Bronchus fibroblast of lung (primary cell): ENCODE measurements at places on chromosomes 7 and 10. TPM values are rescaled to one million over a fixed set of nuclear protein-coding genes. Genes with fewer than 3 reads are reported as not detected.

SLC18A3 gene
- total RNA-seq: not detected in 2 replicates

SPDYE5 gene
- not detected in 2 replicates for total RNA-seq

MYO1G gene
- under 0.01 TPM in 1 of 2 replicates, not detected in the other for total RNA-seq

EPHB6 gene
- total RNA-seq: 6.6 and 7.4 TPM in 2 replicates

RET gene
- total RNA-seq: 0.17 and 0.30 TPM in 2 replicates

HECW1 gene
- 1.8 and 4.2 TPM in 2 replicates for total RNA-seq

CPA2 gene
- not detected in 2 replicates for total RNA-seq

PWWP2B gene
- 4.2 and 4.5 TPM in 2 replicates for total RNA-seq

HELLS gene
- total RNA-seq: 15.9 and 28.6 TPM in 2 replicates

PILRB gene
- total RNA-seq: 9.1 and 10.4 TPM in 2 replicates

PRLHR gene
- total RNA-seq: not detected in 2 replicates
